H4 (cell line): ENCODE measurements at places on chromosomes 7 and 10. TPM values are rescaled to one million over a fixed set of nuclear protein-coding genes. Genes with fewer than 3 reads are reported as not detected.

Gene DOCK1
- total RNA-seq = 28.9 and 34.4 TPM in 2 replicates

Gene CNPY1
- total RNA-seq = 0.08 TPM in 1 of 2 replicates, not detected in the other

Gene HOXA11
- total RNA-seq = 0.27 and 0.52 TPM in 2 replicates

Gene STEAP2
- 5.8 and 9.0 TPM in 2 replicates for total RNA-seq
